Activated CD4-positive, alpha-beta T cell treated with anti-CD3 and anti-CD28 coated beads for 36 hours (primary cell): ENCODE measurements at places on chromosomes 5 and 9. TPM values are rescaled to one million over a fixed set of nuclear protein-coding genes. Genes with fewer than 3 reads are reported as not detected.
A peak's percentile ranks its signal among the peaks of the same experiment; 100 is the strongest.

DNA sequence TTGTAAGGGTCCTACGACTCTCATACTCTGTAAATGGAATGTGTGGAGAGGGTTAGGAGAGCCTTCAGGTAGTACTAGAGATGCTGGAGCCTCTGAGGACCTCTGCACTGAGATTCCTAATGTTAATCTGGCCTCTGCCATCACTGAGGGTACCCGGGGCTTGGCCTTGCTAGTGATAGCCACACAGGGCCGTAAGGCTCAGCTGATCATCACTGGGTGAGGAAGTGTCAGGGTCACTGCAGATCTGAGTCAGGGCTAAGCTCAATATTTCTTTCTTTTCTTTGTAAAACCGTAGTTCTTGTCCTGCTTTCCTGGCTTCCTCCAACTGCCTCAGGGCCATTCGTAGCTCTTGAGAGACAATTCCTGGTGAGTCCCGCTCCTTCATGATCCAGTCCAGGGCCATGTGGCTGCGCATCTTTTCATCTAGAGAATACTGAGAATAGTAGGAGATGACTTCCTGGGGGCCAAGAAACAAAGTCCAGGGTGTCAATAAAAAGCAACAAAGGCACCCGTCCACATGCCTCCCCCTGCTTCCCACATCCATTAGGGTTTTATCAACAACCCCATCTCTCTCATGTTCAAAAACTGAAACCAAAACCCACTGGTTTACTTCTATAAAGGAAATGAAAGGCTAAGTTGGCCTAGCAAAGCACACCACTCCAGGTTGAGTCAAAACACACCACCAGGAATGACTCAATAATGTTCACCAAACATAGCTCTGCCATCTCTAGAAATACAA, 47.7 kb downstream of the LIX1 start:
- DNase-seq: peak; percentile 59
- H3K4me1 ChIP-seq: peaks cover 16% of the 10 kb centered on the region
- H3K27ac ChIP-seq: peak overlapping the region; percentile 15
- H3K27me3 ChIP-seq: peaks cover 10% of the 10 kb centered on the region
- no peaks in the 10 kb centered on the region for H3K36me3 ChIP-seq

DNA sequence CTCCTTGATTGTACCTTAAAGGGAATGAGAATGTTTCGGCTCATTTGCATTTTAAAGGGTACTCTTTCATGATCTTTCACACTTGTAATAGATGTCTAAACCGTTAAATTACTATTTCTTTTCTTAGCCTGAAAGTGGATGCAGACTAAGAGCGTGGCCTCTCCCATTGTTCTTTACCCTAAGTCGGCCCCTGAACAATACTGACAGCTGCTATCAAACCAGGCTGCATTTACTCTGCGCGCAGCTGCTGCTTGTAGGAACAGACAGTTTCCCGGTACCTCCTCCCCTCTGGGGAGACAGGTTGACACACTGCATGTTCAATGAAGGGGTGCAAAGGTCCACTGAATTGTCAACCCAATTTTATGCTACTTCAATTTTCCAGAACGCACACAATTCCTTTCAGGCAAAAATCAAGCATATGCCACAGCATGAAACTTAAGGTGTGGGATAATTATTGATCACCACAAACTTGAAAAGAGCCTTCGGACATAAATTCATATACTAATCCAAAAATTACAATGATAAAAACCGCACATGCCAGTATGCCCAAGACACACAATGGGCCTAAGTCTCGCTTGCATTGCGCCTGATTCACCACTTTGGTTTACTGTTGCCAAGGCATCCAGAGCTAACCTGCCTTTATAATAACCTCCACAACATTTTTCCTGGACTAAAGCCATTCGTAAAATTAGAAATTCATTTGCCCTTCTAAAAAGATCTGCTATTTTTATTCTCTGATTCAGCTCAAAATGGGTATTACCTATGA, 39.7 kb downstream of the TLE1 start:
- no peaks in the 10 kb centered on the region for H3K4me1 ChIP-seq
- H3K27ac ChIP-seq: no peak overlapping the region
- H3K4me3 ChIP-seq: no peak overlapping the region
- H3K27me3 ChIP-seq: no peaks in the 10 kb centered on the region
- H3K36me3 ChIP-seq: no peaks in the 10 kb centered on the region

FAM169A gene
- total RNA-seq: 6.1 TPM

GRCh38 chr9:128715436-128715750, 8.5 kb downstream of the ZDHHC12 start:
- H3K27me3 ChIP-seq: no peaks in the 10 kb centered on the region
- DNase-seq: no peak
- no peak overlapping the region for H3K27ac ChIP-seq
- peaks cover under 1% of the 10 kb centered on the region for H3K36me3 ChIP-seq

DOCK2 gene
- 189 TPM for total RNA-seq

GRCh38 chr9:133487331-133487725, 8.4 kb upstream of the SLC2A6 start:
- no peak overlapping the region for H3K27ac ChIP-seq
- H3K27me3 ChIP-seq: no peaks in the 10 kb centered on the region
- H3K36me3 ChIP-seq: no peaks in the 10 kb centered on the region
- H3K4me1 ChIP-seq: peaks cover 7% of the 10 kb centered on the region
- DNase-seq: no peak

- no peak for DNase-seq
- H3K4me1 ChIP-seq: peaks cover 20% of the 10 kb centered on the region
- H3K27ac ChIP-seq: no peak overlapping the region
- no peaks in the 10 kb centered on the region for H3K27me3 ChIP-seq
Observed at GRCh38 chr5:107930092-107930491, 259.4 kb upstream of the EFNA5 start.

DNA sequence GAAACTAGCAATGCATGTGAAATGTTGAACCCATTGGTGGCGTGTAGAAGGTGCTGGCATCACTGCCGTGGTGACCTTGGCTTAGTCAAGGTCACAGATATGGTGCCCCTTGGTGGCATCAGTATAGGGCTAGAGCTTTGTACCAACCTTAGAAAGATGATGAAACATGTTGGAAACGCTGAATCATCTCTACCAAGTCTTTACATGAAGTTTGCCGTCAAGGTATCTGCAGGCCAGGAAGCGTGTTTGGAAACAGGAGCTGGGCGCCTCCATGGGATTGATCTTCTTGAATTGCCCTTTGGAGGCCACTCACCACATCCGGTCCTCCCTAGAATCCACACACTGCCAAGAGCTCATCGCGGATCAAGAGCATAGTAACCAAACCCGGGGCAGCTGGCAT, 16.9 kb upstream of the BOD1 start:
- H3K27me3 ChIP-seq: peaks cover 6% of the 10 kb centered on the region
- no peak for DNase-seq
- no peak overlapping the region for H3K4me3 ChIP-seq
- H3K36me3 ChIP-seq: no peaks in the 10 kb centered on the region

- no peak overlapping the region for H3K4me3 ChIP-seq
- no peaks in the 10 kb centered on the region for H3K36me3 ChIP-seq
- H3K27ac ChIP-seq: no peak overlapping the region
- H3K4me1 ChIP-seq: peaks cover 25% of the 10 kb centered on the region
- H3K27me3 ChIP-seq: no peaks in the 10 kb centered on the region
Observed at GRCh38 chr5:126681970-126682369, 81.2 kb downstream of the PHAX start.

PTGS1 gene
- not detected for total RNA-seq

- no peaks in the 10 kb centered on the region for H3K36me3 ChIP-seq
- no peak overlapping the region for H3K27ac ChIP-seq
- no peak overlapping the region for H3K4me3 ChIP-seq
- no peaks in the 10 kb centered on the region for H3K4me1 ChIP-seq
Observed at GRCh38 chr5:17327048-17327625, 109.7 kb downstream of the BASP1 start.

GRCh38 chr9:131704988-131705387, 34.9 kb downstream of the RAPGEF1 start:
- DNase-seq: no peak
- H3K36me3 ChIP-seq: peaks cover 13% of the 10 kb centered on the region
- no peaks in the 10 kb centered on the region for H3K27me3 ChIP-seq
- H3K4me1 ChIP-seq: peaks cover 83% of the 10 kb centered on the region

GRCh38 chr5:143302341-143303045, 101.0 kb downstream of the NR3C1 start:
- H3K27me3 ChIP-seq: no peaks in the 10 kb centered on the region
- H3K27ac ChIP-seq: no peak overlapping the region
- DNase-seq: no peak
- H3K4me1 ChIP-seq: peaks cover 22% of the 10 kb centered on the region

KYAT1 gene
- total RNA-seq: 18.5 TPM

DNA sequence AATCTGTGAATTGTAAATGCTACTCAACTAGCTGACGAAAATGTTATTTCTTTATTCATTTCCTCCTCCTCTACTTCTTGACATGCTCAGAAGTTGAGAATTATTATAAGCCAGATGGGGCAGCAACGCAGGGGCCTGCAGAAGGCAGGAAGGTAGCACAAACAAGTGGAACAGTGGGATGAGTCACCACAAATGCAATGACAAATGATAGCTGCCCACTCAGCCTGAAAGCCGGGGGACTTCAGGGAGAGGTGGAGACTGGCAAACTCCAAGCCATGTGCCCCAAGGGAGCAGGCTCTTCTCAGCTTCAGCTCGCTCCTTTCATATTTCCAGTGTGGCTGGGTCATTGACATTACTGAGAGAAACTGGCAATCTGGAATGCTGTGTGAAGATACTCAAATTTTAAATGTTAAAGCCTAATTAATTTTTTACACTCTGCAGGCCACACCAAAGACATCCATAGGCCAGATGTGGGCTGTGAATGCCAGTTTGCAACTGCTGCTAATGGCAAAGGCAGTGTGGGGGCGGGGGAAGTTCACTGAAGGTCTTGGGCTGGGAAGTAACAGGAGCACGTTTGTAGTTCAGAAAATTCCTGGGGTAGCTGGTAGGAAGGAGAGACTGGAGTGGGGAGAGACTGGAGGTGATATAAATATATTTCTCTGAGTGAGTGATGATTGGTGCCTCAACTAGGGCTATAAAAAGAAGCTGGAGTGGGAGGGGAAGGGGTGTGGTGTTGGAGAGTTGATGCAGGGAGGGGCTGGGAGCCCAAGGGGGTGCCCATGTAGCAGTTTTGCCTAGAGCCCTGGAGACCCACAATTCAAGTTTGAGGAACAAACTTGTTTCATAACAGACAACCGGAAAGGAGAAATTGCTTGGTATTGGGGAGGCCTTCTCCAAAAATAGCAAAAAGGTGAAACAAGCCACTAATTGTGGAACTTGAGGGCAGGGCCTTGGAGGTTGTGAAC, 20.8 kb upstream of the ADRB2 start:
- H3K27me3 ChIP-seq: peaks cover 17% of the 10 kb centered on the region
- peak; percentile 62 for DNase-seq
- H3K27ac ChIP-seq: peak overlapping the region; percentile 21
- H3K4me1 ChIP-seq: peaks cover 40% of the 10 kb centered on the region
- no peak overlapping the region for H3K4me3 ChIP-seq

DNA sequence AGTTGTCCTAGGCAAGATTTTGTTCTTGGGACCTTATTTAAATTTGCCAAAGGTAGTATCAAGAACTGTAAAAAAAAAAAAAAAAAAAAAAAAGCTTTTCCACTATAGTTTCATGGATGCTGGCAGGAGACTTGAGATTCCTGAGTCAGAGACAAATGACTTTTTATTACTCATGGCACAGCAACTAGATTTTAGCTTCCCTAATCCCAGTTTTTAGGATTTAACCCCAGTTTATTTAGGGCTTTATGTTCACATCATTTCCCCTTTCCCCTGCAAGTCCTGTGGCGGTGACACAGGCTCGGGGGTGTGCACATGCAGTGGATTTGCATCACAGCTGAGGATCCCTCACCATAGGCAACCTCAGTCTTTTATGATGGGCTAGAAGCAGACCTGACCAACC, 144.9 kb downstream of the GOLPH3 start:
- peaks cover 19% of the 10 kb centered on the region for H3K4me1 ChIP-seq
- no peak overlapping the region for H3K4me3 ChIP-seq
- no peaks in the 10 kb centered on the region for H3K27me3 ChIP-seq
- no peaks in the 10 kb centered on the region for H3K36me3 ChIP-seq
- H3K27ac ChIP-seq: no peak overlapping the region

DNA sequence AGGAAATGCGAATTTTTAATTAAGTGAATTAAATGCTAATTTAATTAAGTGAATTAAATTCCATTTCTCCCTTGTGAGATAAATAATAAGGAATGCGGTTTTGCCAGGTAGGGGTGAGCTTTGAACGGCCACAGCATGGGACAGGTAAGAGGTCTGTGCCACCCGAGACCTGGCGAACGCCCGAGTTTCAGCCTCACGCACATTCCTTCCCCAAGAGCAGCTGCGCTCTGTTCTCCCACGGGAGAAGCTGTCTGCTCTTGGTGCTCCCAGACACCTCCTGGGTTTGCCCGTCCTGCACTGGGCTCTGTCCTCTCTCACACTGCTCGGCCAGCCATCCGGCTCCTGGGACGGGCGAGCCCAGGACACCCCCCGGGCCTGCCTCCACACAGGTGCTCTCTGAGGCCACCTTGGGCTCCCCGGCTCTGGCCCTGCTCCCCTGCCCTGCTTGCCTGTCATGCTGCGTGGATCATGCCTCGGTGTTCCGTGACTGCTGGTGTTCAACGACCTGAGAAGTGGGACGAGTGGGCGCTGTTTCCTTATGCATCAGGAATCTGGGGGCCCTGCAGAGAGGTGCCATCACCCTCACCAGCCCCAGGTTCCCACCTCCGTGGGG, 13.7 kb upstream of the CAMSAP1 start:
- H3K4me1 ChIP-seq: peaks cover 18% of the 10 kb centered on the region
- DNase-seq: no peak
- peak overlapping the region; percentile 8 for H3K27ac ChIP-seq
- H3K36me3 ChIP-seq: peaks cover 29% of the 10 kb centered on the region

- no peak for DNase-seq
- H3K36me3 ChIP-seq: peaks cover 40% of the 10 kb centered on the region
- H3K4me3 ChIP-seq: no peak overlapping the region
- H3K4me1 ChIP-seq: no peaks in the 10 kb centered on the region
Observed at GRCh38 chr5:178941361-178941760, 363 bp downstream of the ZNF454 start.

- no peak for DNase-seq
- H3K4me3 ChIP-seq: no peak overlapping the region
- H3K36me3 ChIP-seq: peaks cover 28% of the 10 kb centered on the region
- H3K27ac ChIP-seq: no peak overlapping the region
Observed at GRCh38 chr5:169871826-169872490, 108.3 kb downstream of the INSYN2B start.

POLR3G gene
- total RNA-seq: 22.7 TPM

PCDHGB1 gene
- total RNA-seq: not detected

ARL10 gene
- total RNA-seq: 12.3 TPM

SAXO1 gene
- total RNA-seq: not detected

DNA sequence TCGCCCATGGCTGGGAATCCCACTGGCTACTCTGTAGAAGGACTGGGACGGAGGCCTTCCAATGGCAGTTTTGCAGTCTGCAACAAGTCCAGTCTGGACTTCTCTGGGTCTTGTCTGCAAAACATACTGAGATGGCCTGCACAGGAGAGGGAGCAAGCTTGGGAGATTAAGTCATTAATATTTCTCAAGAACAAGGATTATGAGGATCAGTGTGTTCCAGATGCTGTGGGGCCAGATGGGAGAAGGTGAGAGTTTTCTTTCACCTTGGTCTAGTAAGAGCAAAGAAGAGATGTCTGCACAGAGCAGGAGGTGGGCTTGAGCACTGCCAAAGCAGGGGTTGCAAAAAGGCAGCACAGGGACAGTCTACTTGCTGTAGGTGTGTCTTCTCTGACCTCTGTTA, at the start of gene PDE6A:
TSS of gene PDE6A (minus strand) at position 128 of the 400 bp plus-strand sequence. CDS start at position 8, 120 bp downstream.
- no peak for DNase-seq
- no peak within 1 kb of the TSS for H3K4me3 ChIP-seq
- no peak within 1 kb of the TSS for H3K27ac ChIP-seq
- no peaks in the 10 kb centered on the region for H3K36me3 ChIP-seq
- peaks cover 1% of the 10 kb centered on the region for H3K27me3 ChIP-seq

- no peak overlapping the region for H3K4me3 ChIP-seq
- H3K4me1 ChIP-seq: peaks cover 33% of the 10 kb centered on the region
- H3K27me3 ChIP-seq: no peaks in the 10 kb centered on the region
- H3K36me3 ChIP-seq: peaks cover 56% of the 10 kb centered on the region
Observed at GRCh38 chr9:98083061-98083501, 26.5 kb downstream of the NANS start.

EPB41L4B gene
- total RNA-seq: 0.23 TPM
